NCI-H526 (cell line): ENCODE measurements at places on chromosomes 4 and X.

- DNase-seq = peak; percentile 47
Measured at GRCh38 chrX:154761977-154762536, 607 bp upstream of the DKC1 start.

DNA sequence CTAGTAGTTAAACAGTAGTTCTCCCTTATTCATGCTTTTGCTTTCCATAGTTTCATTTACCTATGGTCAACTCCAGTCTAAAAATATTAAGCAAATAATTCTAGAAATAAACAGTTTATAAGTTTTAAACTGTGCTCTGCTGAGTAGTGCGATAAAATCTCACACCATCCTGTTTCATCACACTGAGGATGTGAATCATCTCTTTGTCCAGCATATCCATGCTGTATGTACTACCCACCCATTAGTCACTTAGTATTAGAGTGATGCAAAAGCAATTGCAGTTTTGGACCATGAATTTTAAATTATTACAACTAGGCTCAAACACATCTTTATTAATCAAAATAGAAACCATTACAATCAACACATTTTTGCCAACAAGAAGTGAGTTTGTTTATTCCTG is 187.4 kb downstream of the TEX13C start:
- DNase-seq = no peak

DNA sequence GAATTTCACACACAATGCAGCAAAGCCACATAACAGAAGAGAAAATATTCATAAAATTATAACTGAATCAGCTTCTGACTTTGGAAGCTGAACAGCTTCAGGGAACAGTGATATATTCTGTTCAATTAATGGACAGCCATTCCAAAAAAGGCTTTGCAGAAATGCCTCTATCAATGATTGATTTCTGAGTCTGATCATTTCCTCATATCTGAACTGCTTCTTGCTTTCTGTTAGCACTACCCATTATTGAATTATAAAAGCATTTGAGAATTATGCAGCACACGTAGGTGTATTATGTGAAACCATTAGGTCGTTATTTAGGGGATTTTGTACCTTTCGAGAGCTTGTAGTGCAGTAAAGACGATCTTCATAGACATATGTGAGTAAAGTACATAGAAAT is 159.6 kb downstream of the STIM2 start:
- no peak for DNase-seq

GRCh38 chr4:175407926-175408325 is 404.1 kb downstream of the GPM6A start:
- DNase-seq = no peak

GRCh38 chr4:80153874-80154544 is 43.3 kb upstream of the PRDM8 start:
- DNase-seq = no peak

- DNase-seq = no peak
Measured at GRCh38 chr4:75229806-75230570, 284.2 kb downstream of the RCHY1 start.

GRCh38 chrX:119895843-119896326 is at the start of gene AKAP14:
TSS of gene AKAP14 (plus strand) at chrX:119895893. CDS start at chrX:119903224, 7,331 bp downstream.
- peak; percentile 27 for DNase-seq

DNA sequence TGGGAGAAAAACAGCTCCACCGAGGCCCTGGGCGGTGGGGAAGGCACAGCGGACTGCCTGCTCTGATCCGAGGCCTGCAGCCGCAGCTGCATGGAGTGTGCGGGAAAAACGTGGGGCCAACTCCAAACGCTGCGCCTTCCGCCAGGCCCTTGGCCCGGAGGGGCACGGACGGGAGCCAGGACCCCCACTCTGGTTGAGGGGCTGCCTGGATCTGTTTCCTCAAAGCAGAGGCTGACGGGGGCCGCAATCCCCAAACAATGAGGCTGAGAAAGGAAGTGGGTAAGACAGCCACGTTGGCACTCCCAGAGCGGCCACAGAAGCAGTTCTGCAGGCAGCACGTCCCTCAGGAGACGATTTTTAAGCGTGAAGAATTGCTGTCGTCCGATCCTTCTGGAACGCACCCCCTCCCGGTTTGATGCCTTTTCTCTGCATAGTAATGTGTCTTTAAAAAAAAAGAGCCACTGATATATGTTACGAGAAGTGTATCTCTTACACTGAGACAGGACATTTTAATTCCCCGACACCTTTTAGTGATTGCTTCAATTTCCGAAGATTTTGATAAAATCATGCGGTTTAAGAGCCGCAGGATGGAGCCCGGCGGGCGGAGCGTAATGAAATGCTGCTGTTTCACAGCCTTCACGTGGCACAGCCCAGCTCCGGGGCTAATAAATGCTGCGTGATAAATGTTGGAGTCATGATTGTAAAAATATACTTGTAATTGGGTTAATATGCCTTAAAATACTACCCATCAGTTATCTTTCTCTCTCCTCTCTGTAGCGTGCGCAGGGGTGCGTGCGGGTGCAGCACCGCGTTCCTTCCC is 85.7 kb downstream of the FAM53A start:
- DNase-seq = no peak

DNA sequence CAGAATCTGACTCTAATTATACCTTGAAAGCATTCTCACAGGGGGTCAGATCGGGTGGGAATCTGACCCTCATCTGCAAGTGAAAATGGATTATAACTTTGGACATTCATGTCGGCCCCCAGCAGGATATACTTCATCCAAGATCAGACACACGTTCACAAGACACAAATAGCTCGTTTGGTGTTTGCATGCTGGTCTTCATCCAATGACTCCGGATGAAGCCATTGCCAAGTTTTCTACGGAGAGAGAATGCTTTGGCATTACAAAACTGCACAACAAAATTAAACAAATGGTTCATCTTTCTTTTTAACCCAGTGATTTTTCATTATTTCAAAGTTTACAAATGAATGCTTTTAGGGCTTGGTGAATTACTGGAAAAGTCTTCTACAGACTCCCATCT is 105.5 kb downstream of the MID1 start:
- no peak for DNase-seq

DNA sequence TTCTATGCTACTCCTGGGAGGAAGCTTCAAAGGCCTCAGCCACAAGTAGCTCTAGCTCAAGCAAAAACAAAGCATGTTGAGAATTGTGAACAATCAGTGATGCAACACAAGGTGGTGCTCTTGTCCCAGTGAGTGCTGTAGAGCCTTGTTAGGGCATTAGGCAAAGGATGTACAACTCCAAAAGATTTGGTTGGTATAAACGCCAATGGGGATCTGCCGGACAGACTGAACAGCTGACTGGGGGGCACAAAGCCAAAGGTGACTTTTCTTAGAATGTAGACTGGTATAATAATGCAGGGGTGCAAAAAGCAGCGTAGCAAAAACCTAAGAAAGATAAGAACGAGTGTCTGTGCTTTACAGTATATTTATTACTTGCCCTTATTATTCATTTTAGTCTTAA is 62.6 kb upstream of the ALB start:
- DNase-seq = peak; percentile 75

GRCh38 chr4:83732114-83732635 is 196.3 kb downstream of the GPAT3 start:
- DNase-seq = no peak
